Large intestine (tissue), 12 donors: ENCODE measurements at places on chromosomes 4 and X. TPM values are rescaled to one million over a fixed set of nuclear protein-coding genes. Genes with fewer than 3 reads are reported as not detected.

DNA sequence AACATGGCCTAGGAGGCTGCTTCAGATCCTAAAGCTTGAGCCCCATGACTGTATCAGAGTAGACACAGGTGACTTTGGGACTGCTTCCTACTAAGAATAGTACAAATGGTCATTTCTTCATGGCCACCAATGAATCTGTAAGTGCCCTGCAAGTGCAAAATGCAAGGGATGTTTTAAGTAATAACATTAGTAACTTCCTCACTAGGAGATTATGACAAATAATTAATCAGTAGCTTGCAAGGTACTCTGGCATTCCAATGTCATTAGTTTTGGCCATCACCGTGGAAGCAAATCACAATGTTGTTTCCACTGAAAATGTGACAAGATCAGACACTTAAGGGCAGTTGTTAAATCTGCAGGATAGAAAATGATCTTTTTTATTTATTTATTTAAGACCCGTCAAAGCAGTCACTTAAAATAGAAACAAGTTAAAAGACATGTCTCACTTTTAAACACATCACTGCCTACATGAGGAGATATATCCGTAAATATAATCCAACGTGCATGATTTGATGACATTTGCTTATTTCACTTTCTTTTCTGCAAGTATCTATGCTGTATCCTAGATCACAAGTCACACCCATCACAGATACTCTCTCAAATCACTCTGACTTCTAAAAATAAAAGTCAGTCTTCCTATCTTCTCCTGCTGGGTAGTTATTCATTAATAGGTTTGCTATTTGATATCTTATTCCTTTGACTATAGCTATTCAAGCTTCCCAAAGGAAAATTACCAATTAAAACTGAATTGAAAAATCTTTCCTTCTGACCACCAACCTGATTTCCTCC, 400.6 kb downstream of the IL15 start:
- H3K4me3 ChIP-seq: no peak overlapping the region
- no peak for DNase-seq
- no peak overlapping the region for H3K27ac ChIP-seq
- H3K27me3 ChIP-seq: no peaks in the 10 kb centered on the region
- no peaks in the 10 kb centered on the region for H3K4me1 ChIP-seq

The DCAF8L2 gene
- polyA plus RNA-seq: 0.03 TPM

The MAP7D2 gene
- 4.1 TPM for polyA plus RNA-seq

The ACE2 gene
- polyA plus RNA-seq: 428 TPM

- H3K4me1 ChIP-seq: no peaks in the 10 kb centered on the region
- H3K27me3 ChIP-seq: no peaks in the 10 kb centered on the region
- no peak for DNase-seq
Observed at GRCh38 chr4:119087656-119088055, 48.0 kb upstream of the MYOZ2 start.

GRCh38 chr4:87268411-87268810, 48.0 kb upstream of the KLHL8 start:
- no peak overlapping the region for H3K4me3 ChIP-seq
- DNase-seq: no peak
- no peaks in the 10 kb centered on the region for H3K27me3 ChIP-seq
- no peaks in the 10 kb centered on the region for H3K4me1 ChIP-seq

The PAGE4 gene
- not detected for polyA plus RNA-seq
